ENCODE measurements at places on chromosomes 7 and 10.

- no peak for DNase-seq
These were observed 147.0 kb downstream of the ARID5B start for GRCh38 chr10:62048470-62048869.

- DNase-seq, result no peak
These were observed 14.2 kb downstream of the FBH1 start for GRCh38 chr10:5904227-5904626.

- DNase-seq, result no peak
These were observed 53.6 kb downstream of the VIPR2 start for GRCh38 chr7:159091041-159091440.

GRCh38 chr7:47479821-47480575 lies 101.9 kb downstream of the TNS3 start:
- DNase-seq, result no peak

DNA sequence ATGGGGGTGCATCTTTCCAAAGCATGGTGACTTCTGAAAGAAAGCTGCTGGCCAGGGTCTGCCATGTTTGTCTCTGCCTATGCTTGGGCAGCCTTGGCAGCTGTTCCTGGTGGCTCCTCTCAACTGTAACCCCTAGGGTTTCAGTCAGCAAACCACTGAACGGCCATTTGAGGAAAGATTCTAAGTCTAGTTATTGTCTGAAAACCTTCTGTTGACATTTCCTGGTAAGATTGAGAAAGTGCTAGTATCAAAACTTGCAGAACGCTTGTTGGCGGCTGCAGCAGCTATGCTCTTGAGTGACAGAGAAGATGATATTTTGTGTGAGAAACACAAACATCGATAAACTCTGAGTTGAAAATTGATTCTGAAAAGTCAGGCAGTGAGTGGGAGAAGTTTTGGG lies 523.1 kb downstream of the LRMDA start:
- no peak for DNase-seq

GRCh38 chr7:138169441-138169851 lies 93.2 kb downstream of the AKR1D1 start:
- DNase-seq, result no peak

Data from activated CD4-positive, CD25-positive, alpha-beta regulatory T cell (primary cell).